NCI-H187 (cell line): ENCODE measurements at places on chromosomes 3 and 15.

GRCh38 chr3:7271631-7272030, 410.7 kb downstream of the GRM7 start:
- no peak for DNase-seq

DNA sequence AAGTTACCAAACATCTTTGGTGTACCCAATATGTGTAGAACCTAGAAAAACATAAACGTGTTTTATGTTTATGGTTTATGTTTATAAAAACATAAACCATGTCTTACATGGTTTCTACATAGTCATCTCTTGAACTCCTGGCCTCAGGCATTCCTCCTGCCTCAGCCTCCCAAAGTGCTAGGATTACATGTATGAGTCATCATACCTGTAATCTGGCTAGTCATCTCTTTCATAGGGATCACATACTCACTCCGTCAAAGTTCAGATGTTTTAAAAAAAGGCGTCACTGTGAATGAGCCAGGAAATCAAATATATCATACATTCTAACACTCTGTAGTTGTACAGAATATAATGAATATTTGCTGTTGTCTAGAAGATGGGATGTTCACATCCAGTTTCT, 178.6 kb downstream of the CPNE4 start:
- no peak for DNase-seq

DNA sequence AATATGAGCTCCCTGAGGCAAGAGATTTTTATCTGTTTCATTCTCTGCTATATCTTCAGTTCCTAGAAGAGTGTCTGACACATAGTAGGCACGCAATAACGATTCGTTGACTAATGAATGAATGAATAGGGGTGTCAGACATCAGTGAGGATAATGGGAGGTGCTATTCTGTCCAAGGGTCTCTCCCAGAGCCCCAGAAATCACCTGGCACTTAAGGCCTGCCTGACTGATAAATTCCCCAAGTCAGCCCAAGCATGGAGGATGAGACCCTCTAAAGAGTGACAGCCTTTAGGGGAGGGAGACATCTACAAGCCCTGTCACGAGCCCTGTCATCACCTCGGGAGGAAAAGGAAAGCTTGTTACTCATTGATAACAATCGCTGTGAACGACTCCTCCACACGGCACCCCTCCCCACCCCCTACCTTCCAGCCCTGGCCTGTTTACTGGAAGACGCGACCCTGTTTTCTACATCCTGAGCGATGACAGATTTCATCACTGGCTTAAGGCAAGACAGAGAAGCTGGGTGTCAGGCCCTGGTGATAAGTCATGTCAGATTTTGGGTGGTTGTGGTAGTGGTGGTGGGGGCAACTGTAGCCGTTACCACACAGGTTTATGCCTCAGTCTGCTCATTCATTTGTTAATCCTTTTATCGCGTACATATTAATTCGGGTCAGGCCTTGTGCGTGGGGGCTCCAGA, 23.1 kb downstream of the BHLHE40 start:
- no peak for DNase-seq

- DNase-seq: no peak
Measured at GRCh38 chr15:88865498-88866099, 29.7 kb downstream of the HAPLN3 start.

GRCh38 chr15:77187751-77188464, 117.0 kb upstream of the TSPAN3 start:
- no peak for DNase-seq

DNA sequence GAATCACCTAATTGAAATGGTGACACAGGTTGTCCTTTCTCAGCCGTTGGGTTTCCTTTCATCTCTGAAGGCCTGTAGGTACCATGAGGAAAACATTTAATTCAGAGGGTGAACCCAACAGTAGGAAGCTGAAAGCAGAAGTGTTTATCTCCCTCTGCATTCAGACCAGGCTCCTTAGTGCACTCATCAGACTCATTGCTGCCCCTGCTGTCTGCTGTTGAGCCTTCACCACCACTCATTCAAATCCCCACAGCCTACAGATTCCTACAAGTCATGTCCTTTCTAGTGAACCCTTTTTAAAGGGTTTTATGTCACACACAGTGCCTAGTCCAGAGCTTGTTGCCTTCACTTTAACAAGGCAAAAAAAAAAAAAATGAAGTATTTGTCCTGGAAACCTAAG, 13.4 kb downstream of the WDR48 start:
- DNase-seq: no peak

DNA sequence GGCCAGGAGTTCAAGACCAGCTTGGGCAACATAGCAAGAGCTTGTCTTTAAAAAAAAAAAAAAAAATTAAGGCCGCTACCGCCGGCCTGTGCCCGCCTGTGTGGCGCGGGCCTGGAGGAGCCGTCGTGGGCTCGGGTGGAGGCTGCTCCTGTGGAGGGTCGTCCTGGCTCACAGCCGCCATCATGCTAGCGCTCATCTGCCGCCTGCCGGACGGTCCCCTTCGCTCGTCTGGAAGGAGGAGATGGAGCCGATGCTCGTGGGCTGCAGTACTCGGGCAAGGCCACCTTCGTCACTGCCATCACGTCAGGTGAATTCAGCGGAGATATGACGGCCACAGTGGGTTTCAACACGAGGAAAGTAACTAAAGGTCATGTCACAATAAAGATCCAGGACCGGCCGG, 37.4 kb downstream of the TFRC start:
- no peak for DNase-seq

DNA sequence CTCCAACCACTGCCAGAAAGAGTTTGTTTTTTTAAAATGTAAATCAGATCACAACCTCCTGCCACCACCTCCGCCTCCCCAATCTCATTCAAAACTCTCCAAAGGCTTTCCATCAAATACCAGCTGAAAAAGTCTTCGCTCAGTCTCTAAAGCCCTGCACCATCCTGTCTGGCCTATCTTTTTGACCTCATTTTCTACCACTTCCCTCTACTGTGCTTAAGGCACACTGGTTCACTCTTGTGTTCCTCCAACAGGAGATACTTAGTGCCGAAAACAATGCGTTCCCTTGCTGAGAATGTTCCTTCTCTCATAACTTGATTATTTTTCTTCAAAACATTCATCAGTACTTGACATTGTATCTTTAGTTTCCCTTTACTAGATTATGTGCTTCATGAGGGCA, 3.5 kb downstream of the BTBD1 start:
- DNase-seq: no peak

DNA sequence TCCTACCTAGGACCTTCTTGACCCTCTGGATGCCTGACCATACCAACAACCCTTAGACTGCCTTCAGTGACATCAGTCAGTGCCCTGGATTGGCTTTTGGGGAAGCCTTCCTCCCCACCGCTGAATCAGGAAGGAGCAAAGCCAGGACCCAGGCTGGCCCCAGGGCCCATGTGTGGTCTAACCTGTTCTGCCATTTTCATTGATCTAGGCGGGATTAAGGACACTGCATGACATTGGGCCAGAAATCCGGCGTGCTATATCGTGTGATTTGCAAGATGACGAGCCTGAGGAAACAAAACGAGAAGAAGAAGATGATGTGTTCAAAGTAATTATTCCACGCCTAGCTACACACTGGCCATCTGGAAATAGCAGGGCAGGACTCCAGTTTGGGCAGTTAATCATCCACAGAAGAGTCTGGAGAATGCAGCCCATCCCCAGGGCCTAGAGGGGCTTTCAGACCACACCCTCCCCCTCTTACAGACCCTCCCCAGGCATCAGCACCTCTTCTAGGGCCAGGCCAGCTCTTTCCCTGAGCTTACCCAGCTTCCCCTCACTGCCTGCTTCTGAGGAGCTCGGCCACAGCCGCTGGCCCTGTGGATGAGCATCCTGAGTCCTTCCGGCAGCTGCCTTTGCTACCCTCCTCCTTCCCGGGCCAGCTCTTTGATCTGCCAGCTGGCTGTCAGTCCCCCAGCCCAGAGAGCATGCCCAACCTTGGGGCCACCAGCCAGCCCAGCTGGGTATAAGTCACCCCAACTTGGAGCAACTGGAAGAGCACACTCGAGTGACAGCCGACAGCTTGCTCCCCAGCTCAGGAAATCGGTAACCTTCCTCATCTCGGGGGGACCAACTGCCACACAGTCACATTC, 45.9 kb downstream of the CHDH start:
- DNase-seq: no peak

DNA sequence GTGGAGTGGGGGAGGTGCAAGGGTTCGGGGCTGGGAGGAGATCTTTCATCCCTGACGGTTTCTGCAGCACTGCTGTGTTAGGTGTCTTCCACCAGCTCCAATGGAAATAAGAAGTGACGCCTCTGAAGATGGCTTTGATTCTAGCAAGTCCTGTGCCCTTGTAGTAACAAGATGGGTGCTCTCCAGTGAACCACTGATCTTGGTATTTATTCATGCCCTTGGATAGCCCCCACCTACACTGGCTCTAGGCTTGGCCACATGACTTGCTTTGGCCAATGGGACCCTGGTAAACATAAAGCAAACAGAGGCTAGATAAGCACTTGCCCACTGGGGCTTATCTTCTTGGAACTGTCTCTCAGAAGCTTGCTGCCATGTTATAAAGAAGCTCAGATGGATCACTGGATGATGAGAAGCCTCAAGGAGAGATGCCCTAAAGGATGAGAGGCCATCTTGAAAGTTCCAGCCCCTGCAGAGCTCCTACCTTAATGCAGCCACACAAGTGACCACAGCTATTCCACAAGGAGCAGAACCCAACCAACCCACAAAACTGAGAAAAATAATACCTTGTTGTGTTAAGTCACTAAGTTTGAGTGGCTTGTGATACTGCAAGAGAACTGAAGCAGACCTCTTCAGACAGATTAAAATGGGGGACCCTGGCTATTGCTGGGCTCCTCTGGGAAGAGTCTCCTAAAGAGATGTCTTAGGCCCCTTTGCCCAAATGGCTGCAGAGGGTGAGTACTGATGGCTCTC, 137.9 kb downstream of the PDCD6IP start:
- DNase-seq: no peak

DNA sequence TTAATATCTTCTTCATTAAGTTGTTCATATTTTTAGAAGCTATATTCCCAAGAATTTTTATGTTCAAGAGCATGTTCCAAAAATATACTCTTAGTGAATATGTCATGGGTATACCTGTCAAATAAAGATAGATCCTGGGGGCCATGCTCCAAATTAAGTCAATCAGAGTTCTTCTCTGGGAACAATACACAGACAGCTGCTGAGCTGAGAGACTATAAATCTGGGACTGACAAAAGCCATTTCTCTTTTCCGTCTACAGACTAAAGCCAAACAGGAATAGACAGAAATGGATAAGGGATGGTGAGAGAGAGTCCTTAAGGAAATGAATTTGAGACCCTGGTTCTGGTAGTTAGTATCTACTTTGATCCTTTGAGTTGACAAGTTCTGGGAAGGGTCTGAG, 465.1 kb upstream of the RASGRP1 start:
- DNase-seq: no peak

- DNase-seq: no peak
Measured at GRCh38 chr3:12560505-12561190, 3.8 kb downstream of the MKRN2 start.

GRCh38 chr3:49244581-49245205, 32.3 kb downstream of the C3orf62 start:
- no peak for DNase-seq

- no peak for DNase-seq
Measured at GRCh38 chr3:47634996-47635395, 56.3 kb upstream of the CSPG5 start.

- no peak for DNase-seq
Measured at GRCh38 chr3:58366699-58367098, 34.0 kb downstream of the PXK start.

- no peak for DNase-seq
Measured at GRCh38 chr3:136750209-136750896, 1.8 kb downstream of the STAG1 start.

DNA sequence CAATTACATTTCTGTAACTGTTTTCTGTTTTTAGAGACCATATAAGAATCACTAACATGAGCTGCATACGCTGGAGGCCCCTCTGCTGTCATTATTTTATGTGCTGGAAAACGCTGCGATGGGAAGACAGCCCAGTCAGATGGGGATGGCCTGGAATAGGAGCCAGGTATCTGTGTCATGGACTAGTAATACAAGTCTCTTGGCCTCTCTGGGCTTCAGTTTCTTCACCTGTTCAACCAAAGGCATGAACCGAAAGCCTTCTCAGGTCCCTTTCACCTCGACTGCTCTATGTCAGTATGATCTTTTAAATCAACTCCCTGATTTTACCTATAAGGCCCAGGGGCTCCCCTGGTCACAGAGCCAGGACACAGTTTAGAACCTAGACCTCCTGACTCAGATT, 14.6 kb upstream of the RFTN1 start:
- DNase-seq: no peak

- DNase-seq: no peak
Measured at GRCh38 chr3:188584162-188584529, 430.2 kb downstream of the LPP start.

DNA sequence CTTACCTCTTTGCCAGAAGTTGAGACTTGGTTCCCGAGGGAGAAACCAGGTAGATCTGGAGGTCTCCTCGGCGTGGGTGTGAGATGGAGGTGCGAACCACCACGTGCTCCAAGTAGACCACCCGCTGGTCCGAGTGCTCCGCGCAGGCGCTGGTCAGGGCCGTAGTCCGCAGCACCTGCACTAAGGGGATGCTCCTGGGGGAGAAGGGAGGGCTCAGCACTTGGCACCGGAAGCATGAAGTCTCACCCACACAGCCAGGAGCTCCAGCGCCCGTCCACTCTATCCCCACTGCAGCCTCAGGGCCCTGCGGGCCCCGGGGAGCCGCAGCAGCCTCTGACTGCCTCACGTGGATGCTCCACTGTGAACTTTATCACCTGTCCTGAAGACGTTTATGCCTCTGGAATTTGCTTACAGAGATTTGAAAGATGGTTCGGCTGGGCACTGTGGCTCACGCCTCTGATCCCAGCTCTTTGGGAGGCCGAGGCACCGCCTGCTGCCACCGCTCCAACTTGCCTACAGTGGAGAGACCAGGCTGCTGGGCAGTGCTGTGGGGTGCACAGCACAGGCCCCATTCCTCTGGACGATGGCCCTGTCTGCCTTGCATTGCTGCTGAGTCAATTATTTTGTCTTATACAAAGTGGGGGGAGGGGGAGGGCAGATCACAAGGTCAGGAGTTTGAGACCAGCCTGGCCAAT, 75.4 kb upstream of the SNRPA1 start:
- no peak for DNase-seq
